ENCODE measurements at places on chromosomes 3 and 15.

DNA sequence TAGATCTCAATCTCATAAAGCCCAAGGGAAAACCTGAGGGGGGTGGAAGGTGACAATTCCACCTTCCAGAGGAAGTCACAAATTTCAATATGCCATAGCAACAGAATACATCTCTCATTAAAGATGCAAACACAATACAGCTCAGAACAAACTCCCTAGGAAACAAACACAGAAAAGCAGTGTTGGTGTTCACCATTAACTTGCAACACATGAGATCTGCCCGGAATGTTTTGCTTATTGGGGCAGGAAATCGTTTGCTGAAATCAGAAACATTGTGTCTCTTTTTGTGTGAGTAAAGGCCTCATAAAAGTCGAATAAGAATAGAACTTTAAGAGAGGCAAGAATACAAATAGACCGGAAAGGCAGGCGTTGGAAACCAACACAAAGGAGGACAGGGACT lies 5.8 kb upstream of the RYR3 start:
- DNase-seq = no peak

- DNase-seq = no peak
Measured at GRCh38 chr15:41958002-41958420, 14.3 kb downstream of the EHD4 start.

- DNase-seq = no peak
Measured at GRCh38 chr3:45778761-45779201, 17.6 kb downstream of the SLC6A20 start.

DNA sequence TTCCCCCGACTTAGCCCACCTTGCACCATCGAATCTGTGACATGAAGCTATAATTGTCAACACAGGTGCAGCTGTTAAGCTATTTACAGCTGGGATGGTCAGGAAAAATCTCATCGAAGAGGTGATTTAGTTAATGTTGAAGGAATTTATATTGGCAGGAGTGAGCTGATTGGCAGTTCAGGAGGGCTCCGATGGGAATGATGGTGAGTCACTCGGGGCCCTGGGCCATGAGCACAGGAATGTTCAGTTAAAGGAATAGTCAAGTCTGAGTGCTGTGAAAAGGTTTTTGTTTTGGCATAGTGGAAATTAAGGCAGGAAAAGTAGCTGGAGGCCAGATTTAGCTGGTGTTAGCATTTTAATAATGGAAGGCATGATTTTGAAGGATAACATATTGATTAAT lies 95.7 kb downstream of the OXSM start:
- no peak for DNase-seq

DNA sequence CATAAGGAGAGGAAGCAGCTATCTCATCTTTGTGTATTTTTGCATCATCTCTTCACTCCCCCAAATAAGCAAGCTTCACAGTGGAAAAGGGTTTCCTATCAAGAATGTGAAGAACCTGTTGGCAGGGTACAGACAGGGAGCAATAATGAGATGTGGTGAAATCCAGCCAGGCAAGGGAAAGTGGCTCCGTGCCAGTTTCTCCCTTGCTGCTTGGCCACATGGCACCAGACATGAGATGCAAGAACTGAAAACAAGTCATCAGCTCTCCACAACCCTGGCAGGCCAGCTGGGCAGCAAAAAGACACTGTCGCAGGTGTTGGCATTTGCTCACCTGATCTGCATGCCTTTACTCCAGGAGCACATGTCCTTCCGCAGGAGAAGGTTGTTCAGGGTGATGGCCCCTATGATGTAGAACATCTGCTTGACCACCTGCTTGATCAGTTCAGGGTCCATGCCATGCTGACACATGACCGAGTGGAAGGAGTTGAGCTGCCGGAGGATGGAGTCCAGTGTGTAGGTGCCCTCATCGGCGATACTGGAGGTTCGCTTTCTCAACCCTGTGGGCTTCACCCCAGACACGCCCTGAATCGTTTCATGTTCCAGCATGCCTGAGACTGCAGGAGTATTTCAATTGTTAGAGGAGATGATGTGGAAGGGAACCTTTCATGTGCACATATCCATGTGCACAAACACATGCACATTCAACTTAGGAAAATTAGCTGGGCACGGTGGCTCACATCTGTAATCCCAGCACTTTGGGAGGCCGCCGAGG lies 23.3 kb upstream of the MYO5C start:
- DNase-seq = no peak

DNA sequence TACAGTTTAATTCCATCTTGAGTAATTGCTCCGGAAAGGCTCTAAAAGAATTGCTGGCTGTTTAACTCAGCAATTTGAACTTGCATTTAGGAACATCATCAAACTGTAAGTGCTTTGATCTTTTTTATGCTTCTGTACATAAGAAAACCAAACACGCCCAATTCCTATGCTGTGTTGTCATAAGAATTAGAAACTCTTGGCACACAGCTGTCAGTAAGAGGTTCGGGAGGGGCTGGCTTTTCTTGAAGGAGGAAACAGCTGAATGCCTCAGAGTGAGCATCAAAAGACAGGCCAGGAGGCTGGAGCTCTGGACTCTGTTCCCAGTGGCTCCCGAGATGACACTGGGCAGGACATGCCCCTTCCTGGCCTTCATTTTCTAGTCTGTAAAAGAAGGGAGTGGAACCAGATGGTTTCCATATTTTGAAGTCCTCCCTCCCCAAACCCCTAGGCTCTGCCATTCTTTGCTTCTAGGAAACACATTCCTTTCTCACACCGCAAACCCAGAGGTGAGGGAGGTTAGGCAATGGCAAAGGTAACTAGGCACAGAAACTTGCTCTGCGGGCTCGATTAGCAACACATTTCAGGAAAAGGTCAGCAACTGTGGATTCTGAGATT lies 73.7 kb upstream of the DLG1 start:
- DNase-seq = no peak
